ENCODE measurements at places on chromosomes 12 and 14.

GRCh38 chr12:121297435-121297991 is 1.0 kb upstream of the CAMKK2 start:
- DNase-seq, result no peak

DNA sequence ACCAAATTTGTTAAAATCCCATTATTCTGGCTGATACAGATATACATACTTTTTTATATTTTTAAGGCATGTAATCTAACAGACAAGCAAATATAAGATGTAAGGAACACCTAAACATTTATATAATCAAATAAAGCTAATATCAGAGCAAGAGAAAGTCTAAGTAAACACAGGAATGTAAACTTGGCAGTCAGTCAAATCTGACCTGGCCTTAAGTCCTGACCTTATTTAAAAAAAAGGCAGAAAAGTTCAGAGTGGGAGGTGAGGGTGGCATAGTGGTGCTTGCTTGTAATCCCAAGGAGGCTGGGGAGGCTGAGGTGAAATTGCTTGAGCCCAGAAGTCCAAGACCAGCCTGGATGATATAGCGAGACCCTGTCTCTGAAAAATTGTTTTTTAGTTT is 152.6 kb downstream of the DERA start:
- no peak for DNase-seq

DNA sequence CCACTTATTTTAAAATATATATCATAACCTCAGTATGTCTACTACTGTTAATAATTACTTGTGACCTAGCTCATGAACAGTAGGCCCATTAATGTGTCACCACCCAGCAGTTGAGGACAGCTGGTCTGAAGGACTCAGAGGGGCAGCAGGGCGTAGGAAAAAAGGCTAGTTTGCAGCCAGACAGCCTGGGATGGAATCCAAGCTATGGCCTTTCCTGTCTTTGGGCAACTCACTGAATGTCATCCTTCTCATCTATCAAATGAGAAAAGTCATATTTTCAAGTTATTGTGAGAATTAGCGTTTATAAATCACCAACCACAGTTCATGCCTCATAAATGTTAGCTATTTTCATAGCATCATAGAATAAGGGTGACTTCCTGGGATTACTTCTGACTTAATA is 12.3 kb downstream of the DENND5B start:
- no peak for DNase-seq

DNA sequence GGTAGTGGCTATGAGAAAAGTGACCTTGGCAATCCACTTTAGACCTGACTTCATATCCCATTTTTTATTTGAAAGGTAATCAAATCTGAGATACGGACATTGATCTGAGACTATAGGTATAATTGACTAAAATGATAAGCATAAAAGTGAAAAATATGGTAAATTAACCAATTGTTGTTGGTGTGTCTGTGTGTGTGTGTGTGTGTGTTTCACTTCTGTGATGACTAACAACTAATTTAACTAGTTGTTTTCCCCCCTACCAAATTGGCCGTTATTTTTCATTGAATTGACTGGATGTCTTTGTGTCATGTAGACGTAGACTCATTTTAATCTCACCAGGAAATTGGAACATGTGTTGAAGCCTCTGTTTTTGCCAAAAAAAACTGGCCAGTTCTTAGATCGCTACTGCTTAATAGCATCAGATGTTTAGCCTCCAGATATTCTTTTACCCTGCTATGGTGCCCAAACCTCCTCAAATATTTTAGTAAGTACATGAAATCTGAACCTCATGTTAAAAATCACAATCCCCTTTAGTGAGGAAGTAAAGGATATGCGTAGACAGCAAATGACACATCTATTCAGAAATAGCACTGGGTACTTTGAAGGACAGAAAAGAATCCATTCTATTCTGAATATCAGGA is 395.0 kb downstream of the EGLN3 start:
- DNase-seq, result no peak

GRCh38 chr12:3157581-3158323 is 80.6 kb downstream of the TSPAN9 start:
- no peak for DNase-seq

DNA sequence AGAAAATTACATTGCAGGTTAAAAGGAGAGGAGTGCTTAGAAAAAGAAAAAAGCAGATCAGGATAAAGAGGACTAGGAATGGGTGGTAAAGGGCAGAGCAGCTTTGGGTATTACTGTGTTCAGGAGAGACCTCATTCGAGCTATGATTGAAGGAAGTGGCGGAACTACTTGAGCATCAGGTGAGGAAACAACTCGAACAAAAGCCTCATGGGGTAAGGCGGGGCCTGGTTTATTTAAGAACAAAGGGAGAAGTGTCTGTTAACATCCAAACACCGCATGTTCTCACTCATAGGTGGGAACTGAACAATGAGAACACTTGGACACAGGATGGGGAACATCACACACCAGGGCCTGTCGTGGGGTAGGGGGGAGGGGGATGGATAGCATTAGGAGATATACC is 444.6 kb upstream of the CCDC196 start:
- no peak for DNase-seq

GRCh38 chr12:75935539-75936242 is 95.9 kb downstream of the PHLDA1 start:
- DNase-seq, result no peak

DNA sequence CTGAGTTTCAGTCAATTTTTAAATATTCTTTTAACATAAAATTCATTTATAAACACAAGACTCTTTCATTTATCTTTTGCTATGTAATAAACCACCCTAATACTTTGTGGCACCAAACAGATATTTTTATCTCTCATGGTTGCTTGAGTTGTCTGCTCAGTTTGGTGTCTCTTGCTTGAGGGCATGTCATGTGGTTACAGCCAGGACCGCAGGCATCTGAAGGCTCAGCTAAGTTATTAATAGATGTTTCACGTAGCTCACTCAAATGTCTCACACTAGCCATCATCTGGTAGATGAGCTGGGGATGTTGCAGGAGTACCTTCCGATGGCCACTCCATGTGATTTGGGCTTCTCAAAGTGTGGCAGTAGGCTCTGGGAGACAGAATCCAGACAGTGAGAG is 597.8 kb downstream of the ETNK1 start:
- no peak for DNase-seq

DNA sequence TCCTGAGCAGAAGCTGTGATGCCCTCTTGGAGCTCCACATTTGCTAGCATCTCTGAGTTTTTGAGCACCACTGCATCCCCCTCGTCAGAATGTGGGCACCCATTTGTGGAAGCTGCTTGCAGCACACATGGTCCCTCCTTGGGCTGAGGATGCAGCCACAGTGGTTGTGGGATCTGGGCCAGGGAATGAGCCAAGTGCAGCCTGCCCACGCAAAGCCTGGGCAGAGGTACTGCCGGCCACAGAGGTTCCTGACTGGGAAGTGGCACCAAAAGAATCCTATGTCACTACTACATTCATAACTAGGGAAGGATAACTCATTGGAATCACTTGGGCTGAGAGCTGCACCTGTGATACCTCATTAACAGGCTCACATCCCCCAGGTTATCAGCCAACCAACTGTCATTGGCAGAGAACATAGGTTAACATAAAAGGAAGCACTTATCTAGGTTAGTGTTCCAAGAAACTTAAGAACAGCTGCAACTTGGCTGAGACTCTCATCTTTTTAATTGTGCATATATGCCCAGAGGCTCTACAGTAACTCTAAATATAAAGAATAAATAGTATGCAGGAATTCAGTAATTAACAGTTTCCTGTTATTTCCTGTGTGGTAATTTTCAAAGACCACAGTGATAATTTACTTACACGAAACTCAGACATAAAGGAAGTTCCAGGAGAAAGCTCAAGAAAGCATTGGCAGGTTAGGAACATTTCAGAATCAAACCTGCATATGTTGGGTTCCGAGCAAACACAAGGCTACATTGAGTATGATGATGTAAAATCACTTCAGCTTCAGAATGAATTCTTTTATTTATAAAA is 145.3 kb downstream of the BCAT1 start:
- no peak for DNase-seq

GRCh38 chr14:24436355-24437019 is 6.1 kb downstream of the SDR39U1 start:
- peak; percentile 77 for DNase-seq

DNA sequence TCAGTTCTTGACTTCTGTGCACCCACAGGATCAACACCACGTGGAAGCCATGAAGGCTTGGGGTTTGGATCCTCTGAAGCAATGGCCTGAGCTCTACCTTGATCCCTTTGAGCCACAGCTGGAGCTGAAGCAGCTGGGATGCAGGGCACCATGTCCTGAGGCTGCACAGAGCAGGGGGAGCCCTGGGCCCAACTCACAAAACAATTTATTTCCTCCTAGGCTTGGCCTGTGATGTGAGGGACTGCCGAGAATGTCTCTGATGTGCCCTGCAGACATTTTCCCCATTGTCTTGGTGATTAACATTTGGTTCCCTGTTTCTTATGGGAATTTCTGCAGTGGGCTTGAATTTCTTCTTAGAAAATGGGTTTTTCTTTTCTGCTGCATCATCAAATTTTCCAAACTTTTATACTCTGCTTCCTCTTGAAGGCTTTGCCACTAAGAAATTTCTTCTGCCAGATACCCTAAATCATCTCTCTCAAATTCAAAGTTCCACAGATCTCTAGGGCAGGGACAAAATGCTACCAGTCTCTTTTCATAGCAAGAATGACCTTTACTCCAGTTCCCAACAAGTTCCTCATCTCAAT is 288.2 kb downstream of the CCDC59 start:
- no peak for DNase-seq

- peak; percentile 67 for DNase-seq
Observed at GRCh38 chr12:97308576-97309198, 153.9 kb upstream of the RMST start.

GRCh38 chr14:35365130-35366055 is 39.2 kb downstream of the NFKBIA start:
- peak; percentile 79 for DNase-seq

DNA sequence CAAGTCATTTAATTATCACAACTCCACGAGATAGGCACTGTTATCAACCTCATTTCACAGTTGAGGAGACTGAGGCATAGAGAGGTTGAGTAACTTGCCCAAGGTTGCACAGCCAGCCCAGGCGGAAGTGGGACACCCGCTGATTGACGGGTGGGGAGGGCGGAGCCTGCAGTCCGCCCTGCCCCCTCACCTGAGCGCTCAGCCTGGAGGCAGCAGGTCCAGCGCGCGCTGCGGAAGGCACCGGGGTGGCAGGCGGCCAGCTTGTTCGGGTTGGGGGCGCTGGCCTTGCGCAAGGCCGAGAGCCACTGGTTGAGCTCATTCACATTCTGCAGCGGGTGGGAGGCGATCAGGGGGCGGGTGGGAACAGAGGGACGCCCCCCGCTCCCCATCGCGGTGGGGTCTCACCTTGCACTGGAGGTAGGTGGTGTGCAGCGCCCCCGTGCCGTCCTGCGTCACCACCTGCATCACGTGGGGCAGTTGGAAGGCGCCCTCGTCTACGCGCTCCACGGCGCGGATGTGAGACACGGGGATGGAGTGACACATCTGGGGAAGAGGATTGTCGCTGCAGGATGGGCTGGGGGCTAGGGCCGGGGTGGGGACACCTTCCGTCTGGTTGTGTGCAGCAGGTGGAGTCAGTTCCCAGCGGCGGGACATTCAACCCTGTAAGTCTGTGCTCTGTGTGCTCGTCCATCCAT is 31.7 kb downstream of the RASAL1 start:
- DNase-seq, result no peak

- no peak for DNase-seq
Observed at GRCh38 chr14:79842270-79842669, 369.0 kb downstream of the DIO2 start.
